ENCODE measurements at places on chromosomes 1 and 21.
A peak's percentile ranks its signal among the peaks of the same experiment; 100 is the strongest.

GRCh38 chr1:177864538-177865305 is 105.1 kb downstream of the SEC16B start:
- peak; percentile 94 for DNase-seq

- DNase-seq: no peak
Measured at GRCh38 chr1:204571128-204571527, 54.9 kb downstream of the MDM4 start.

DNA sequence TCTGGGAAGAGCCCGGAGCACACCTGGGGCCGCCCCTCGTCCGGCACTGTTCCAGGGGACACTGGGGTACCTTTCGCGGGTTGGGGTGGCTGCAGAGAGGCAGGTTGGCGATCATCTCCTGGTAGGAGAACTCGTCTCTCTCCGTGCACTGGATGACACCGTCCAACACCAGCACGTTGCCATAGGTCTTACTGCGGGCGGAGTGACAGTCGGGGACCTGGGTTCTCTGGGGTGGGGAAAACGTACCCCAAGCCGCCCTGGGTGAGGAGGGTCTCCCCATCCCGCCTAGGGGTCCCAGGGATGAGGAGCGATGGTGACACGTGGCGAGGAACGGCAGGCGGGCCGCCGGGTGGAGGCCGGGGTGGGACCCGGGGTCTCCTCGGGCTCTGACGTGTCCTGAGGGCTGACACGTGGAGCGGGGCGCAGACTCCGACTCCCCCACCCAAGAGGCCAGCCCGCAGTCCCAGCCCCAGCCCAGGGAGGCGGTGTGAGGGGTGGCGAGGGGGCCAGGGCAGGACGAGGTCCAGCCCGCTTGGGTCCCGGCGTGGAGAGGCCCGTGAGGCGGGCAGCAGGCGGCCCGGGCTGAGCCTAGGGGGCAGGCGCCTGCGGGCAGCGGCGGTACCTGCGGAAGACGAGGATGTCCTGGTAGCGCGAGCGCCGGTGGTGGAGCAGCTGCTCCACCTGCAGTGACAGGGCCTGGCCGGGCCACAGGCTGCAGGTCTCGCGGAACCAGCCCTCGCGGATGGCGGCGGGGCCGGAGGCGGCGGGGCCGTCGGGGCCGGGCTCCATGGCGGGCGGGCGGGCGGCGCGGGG is 457 bp downstream of the SRM start:
- DNase-seq: no peak

GRCh38 chr1:216919060-216919970 is 196.1 kb upstream of the ESRRG start:
- DNase-seq: no peak

GRCh38 chr1:11432526-11432925 is 46.4 kb upstream of the DISP3 start:
- DNase-seq: no peak

DNA sequence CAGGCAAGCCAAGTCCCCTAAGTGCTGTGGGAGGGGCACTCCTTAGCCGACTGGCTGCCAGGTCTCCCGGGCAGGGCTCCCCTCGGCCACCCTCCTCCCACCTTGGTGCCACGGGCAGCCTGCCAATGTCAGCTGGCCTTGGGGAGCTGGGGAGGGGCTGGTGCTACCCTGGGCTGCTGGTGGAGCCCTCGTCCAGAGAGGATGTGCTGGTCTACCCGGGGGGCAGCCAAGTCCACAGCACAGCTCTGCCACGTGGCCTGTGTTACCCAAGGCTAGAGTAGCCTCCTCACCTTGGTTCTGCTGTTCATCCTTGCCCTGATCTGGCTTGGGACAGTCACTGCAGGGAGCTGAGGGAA is 42.9 kb downstream of the CRYAA start:
- no peak for DNase-seq

GRCh38 chr1:88751714-88752113 is 67.6 kb downstream of the PKN2 start:
- DNase-seq: no peak

- DNase-seq: no peak
Measured at GRCh38 chr1:231236208-231236591, 4.8 kb upstream of the GNPAT start.

DNA sequence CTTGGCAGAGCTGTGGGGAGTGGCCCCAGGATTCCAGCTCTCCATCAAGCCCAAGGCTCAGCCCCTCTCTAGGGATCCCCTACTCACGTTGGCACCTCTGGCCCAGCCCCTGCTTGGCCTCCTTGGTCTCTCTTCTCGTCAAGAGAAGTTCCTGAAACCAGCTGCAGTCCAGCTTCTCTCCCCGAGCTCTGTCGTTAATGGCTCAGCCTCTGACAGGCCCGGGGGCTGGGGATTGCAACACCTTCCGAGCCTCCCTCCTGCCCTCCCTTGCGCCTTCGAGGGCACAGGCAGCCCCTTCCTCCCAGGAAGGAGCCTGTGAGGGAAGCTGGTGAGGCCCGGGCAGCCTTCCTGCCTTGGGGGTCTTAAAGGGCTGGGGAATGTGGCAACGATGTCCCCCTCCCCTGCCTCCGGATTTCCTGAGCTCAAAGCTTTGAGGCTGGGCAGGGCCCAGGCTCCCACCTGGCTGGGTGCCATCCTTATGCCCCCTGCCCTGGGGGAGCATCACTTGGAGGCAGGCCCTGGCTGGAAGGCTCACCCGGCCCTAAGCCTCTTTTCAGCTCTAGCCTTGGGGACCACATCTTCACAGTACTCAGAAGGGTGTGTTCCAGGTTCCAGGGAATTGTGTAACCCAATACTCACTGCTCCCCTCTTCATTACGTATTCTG is at the start of gene CSF3R:
Gene CSF3R, minus strand, starts transcription at position 190 of the 665 bp plus-strand sequence. CDS start 3,417 bp downstream, outside the sequence.
- DNase-seq: no peak

DNA sequence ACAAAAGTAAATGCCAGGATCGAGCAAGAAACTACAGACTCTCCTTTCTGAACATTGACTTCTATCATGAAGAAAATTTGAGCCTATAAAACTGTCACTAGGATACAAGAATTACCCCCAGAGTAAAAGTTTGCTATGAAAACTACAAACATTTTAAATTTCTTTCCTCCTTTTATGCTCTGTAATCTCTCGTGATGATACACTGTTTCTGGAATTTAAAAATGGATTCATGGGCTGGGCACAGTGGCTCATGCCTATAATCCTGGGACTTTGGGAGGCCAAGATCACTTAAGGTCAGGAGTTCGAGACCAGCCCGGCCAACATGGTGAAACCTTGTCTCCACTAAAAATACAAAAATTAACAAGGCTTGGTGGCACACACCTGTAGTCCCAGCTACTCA is 181.3 kb downstream of the ZNF281 start:
- DNase-seq: no peak

DNA sequence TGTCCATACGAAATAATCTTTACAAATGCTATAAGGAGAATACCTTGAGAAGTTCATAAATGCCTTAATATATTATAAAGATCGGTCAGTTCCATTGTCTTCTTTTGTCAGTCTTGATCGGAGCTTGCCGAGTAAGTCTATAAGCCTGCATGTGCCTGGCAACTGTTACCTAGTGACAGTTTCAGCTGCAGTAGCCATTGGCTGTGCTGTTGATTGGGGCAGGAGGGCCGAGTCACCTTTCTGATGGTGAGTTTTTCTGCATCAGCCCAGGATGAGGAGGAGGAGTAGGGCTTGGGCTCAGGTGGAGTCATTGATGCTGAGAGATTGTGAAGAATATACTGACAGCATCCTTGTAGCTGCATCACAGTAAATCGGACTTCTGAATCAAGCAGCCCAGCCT is 1.9 kb upstream of the GPR52 start:
- peak; percentile 8 for DNase-seq

DNA sequence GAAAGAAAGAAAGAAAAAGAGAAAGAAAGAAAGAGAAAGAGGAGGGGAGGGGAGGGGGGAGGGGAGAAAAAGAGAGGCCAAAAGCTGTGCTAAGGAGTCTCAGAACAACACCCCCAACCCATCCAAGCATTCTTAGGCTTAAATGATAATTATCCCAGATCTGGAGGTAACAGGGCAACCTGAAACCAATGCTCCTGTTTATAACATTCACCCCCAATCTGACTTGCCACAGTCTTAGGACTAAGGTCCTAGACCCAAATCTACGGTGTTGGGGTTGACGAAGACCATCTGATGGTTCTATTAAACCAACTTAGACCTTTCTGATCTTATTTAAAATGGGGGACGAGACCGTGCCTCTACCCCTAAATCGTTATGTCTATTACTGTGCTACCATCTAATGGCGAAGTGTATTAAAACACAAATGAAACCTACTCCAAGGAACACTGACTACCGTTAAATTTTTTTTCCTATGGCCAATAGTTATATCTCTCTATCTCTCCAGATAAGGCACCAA is 119.3 kb upstream of the CDC42BPA start:
- DNase-seq: peak; percentile 79

DNA sequence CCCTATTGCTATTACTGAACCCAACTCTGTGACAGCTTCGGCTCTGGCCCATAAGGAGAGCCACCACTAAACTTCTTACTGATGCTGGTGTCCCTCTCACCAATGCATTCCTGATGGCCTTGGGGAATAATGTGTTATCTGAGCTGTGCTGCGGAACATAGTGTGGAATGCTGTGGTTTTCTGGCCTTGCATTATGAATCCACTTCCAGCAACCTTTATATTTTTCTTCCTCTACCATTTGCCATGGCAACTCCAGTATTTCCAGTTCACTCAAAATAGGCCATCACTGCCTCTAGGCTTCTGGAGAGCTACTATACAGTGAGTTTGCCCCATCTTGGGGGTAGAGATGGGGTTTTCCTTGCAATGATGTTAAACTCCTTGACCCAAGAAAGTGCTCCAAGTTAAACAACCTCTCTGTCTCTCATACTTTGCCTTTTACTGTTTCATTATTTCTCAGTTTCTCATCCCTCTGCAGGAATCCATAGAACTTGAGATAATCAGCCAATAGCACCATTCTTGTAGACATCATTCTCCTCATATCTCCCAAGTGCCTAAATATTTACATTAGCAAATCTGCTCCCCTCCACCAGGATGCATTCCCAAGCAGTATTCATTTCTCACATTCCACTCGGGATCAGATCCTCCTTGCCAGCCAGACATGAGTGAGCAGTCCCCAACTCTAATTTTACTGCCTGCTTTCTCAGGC is 11.1 kb upstream of the RAVER2 start:
- DNase-seq: no peak

DNA sequence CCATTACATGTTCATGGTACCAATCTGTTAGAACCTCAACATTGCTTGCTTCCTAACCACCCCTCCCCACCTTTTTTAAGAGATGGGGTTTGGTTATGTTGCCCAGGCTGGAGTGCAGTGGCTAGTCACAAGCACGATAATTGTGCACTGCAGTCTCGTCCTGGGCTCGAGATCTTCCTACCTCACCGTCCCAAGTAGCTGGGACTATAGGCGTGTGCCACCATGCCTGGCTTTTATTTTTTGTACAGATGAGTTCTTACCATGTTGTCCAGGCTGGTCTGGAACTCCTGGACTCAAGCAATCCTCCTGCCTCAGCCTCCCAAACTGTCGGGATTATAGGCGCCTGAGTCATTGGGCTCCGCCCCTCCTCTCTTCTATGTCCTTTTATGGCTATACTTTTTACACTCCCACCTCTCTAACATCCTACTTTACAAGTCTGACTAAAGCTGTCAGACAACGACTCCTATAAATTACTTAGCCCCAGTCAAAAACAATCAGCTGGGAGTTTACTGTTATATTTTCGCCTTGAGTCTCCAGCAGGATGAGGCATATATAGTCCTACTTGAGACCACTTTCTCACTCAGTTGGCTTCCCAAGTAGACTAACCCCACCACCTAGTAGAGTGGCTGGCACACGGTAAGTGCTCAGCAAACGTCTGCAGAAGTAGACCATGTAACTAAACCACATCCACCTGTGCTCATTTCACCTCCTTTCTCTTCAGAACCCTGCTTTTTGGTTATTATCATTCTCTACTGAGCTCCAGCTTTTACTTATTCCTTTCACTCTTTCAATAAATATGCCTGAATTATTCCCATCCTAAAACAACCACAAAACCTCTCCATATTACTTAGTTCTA is 13.8 kb downstream of the ENSA start:
- no peak for DNase-seq

- peak; percentile 17 for DNase-seq
Measured at GRCh38 chr1:147669469-147670318, 630 bp downstream of the ACP6 start.

DNA sequence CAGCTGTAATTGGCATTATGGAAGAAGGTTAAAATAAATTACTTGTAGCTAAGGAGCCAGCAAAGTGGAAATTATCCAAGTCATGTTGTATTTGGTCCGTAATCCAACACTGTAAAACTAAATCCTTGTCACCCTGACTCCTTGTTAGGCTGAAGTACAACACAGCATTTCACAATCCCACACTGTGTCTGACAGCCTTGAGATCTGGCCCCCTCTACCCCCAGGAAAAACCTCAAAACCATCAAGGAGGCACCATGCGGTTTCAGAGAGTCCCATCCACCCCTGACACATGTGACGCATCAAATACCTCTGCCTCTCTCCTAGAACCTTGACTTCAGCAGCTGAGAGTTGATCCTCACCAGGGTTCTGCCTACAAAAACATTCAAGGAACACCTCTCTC is 41.0 kb downstream of the LMX1A start:
- DNase-seq: no peak

- no peak for DNase-seq
Measured at GRCh38 chr21:38439426-38439825, 58.9 kb downstream of the ERG start.

- DNase-seq: no peak
Measured at GRCh38 chr1:36359911-36360550, 25.7 kb downstream of the STK40 start.

DNA sequence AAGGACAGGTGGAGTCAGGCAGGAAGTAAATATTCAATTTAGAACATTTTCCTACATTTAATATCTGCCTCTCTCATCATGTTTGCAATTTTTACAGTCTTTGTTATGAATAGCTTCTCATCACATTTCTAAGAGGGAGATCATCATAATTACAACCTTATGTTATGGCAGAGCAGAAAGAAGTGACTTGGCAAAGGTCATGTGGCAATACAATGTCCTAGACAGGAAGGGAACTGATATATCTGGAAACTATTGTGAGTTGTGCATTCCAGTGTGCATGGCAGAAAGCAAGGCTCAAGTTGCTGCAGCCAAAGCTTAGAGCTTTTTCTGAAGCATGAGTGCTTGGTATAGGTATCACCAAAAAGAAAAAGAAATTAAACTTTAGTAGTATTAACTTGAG is 43.8 kb upstream of the PRRX1 start:
- DNase-seq: no peak

DNA sequence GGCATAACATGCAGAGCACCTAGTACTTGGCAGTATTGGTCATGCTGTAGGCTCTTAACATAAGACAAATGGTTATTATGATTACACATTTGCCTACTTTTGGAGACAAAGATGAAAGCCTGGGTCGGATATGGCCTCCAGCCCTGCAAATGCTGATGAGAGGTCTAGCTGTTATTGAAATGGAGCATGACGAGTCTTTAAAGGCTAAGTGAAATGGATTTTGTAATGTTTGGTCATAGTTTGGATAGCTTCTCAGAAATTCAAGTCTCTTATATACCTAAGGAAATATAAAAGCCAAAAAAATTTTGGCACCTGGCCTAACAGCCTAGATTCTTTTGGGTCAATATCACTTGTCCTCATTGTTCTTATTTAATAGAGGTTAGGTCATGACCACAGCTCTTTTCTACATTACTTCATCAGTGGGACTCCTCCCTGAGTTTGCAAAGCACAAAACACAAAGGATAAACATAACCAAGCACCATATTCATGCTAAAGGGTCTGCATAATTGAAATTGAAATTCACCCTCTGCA is 69.2 kb upstream of the WLS start:
- DNase-seq: no peak
